Upper lobe of right lung (tissue), 1 donor: ENCODE measurements at places on chromosomes 6 and 20. TPM values are rescaled to one million over a fixed set of nuclear protein-coding genes. Genes with fewer than 3 reads are reported as not detected.

GRCh38 chr20:8504030-8504429 is 372.0 kb downstream of the PLCB1 start:
- no peak overlapping the region for H3K4me3 ChIP-seq
- H3K4me1 ChIP-seq = no peaks in the 10 kb centered on the region
- H3K27me3 ChIP-seq = no peaks in the 10 kb centered on the region
- no peaks in the 10 kb centered on the region for H3K36me3 ChIP-seq

The GABRR1 gene
- total RNA-seq = not detected

- H3K27me3 ChIP-seq = no peaks in the 10 kb centered on the region
- peaks cover 19% of the 10 kb centered on the region for H3K36me3 ChIP-seq
- no peak overlapping the region for H3K4me3 ChIP-seq
- H3K4me1 ChIP-seq = peaks cover 7% of the 10 kb centered on the region
- H3K27ac ChIP-seq = no peak overlapping the region
- DNase-seq = peak; percentile 58
Observed at GRCh38 chr6:41599015-41599851, 39.0 kb upstream of the MDFI start.

GRCh38 chr6:159075506-159076228 is 30.9 kb upstream of the TAGAP start:
- no peak for DNase-seq
- no peaks in the 10 kb centered on the region for H3K36me3 ChIP-seq
- H3K27me3 ChIP-seq = no peaks in the 10 kb centered on the region
- H3K27ac ChIP-seq = no peak overlapping the region
- H3K4me3 ChIP-seq = no peak overlapping the region
- H3K4me1 ChIP-seq = no peaks in the 10 kb centered on the region

DNA sequence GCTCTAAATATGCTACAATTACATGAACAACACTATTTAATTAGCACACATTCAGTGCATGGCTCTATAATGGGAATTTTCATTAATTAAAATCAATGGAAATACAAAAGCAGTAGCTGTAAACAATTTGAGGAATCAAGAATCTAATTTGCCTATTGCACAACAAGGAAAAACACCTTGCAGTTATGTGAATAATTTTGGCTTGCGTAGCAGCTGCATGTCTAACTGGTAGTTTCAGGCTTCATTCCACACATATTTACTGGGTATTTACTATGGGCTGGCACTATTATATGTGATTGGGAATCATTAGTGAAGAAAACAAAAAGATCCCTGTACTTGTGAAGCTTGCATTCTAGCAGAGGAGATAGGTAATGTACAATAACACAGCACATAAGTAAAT is 26.4 kb downstream of the KIF6 start:
- H3K4me1 ChIP-seq = no peaks in the 10 kb centered on the region
- no peak overlapping the region for H3K4me3 ChIP-seq
- H3K36me3 ChIP-seq = no peaks in the 10 kb centered on the region
- H3K27ac ChIP-seq = no peak overlapping the region

The CNR1 gene
- 21.6 TPM for total RNA-seq

DNA sequence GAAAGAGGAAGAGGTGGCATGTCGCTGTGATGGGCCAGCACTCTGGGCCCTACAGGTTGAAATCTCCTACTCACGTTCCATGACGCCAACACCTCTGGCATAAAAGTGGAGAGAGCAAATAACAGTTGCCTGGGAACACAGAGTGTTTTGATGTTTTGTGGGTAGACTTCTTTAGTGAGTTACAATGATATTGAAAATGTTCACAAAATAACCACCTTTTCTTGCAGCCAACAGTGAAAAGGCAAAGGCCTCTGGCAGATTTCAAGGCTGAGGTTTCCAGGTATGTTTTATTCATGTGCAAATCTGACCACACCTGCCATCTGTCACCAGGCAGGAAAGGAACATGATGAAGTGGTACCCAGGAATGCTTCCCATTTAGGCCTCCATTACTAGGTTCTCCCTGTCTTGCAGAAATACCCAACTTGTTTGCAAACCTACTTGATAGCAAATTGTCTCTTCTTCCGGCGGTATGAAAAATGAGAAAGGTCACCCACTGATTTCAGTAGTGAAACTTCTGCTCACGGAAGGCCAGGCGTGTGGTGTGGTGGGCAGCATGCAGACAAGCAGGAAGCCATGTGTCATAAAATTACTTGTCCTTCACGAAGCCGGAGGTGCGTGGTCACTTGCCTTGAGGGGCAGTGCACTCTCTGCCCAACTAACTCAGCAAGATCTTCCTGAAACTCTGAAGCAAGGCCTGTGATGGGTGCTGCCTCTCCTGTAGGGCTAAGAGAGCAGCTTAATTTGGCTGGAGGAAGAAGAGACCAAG is 299.1 kb upstream of the PRDM1 start:
- no peak for DNase-seq
- no peaks in the 10 kb centered on the region for H3K27me3 ChIP-seq
- H3K27ac ChIP-seq = no peak overlapping the region
- no peaks in the 10 kb centered on the region for H3K36me3 ChIP-seq
- no peaks in the 10 kb centered on the region for H3K4me1 ChIP-seq
- no peak overlapping the region for H3K4me3 ChIP-seq

- no peaks in the 10 kb centered on the region for H3K27me3 ChIP-seq
- no peaks in the 10 kb centered on the region for H3K36me3 ChIP-seq
- no peaks in the 10 kb centered on the region for H3K4me1 ChIP-seq
Observed at GRCh38 chr20:15058841-15059240, 721.4 kb upstream of the FLRT3 start.

The HLA-DOB gene
- total RNA-seq = 0.64 TPM

The OPRL1 gene
- 1.9 TPM for total RNA-seq

The MRAP2 gene
- total RNA-seq = 0.72 TPM

DNA sequence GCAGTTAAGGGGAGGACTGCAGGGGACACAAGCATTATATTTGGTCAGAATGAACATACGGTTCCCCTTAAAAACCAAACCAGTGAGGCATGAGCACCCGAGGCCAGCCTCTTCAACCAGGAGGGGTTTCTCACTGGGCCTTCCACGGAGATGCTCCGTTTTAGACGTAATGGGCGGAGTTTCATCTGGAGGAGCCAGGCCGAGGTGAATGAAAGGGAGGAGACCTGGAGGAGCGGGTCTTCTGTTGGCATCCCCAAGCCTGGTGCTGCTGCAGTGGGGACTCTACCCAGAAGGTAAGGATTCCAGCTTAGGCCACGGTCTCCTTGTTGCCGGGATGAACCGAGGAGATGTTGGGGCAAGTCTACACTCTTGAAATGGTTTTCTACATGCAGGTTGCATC is 47.4 kb downstream of the ADNP start:
- no peak overlapping the region for H3K27ac ChIP-seq
- no peaks in the 10 kb centered on the region for H3K27me3 ChIP-seq
- H3K4me1 ChIP-seq = no peaks in the 10 kb centered on the region
- no peak overlapping the region for H3K4me3 ChIP-seq

DNA sequence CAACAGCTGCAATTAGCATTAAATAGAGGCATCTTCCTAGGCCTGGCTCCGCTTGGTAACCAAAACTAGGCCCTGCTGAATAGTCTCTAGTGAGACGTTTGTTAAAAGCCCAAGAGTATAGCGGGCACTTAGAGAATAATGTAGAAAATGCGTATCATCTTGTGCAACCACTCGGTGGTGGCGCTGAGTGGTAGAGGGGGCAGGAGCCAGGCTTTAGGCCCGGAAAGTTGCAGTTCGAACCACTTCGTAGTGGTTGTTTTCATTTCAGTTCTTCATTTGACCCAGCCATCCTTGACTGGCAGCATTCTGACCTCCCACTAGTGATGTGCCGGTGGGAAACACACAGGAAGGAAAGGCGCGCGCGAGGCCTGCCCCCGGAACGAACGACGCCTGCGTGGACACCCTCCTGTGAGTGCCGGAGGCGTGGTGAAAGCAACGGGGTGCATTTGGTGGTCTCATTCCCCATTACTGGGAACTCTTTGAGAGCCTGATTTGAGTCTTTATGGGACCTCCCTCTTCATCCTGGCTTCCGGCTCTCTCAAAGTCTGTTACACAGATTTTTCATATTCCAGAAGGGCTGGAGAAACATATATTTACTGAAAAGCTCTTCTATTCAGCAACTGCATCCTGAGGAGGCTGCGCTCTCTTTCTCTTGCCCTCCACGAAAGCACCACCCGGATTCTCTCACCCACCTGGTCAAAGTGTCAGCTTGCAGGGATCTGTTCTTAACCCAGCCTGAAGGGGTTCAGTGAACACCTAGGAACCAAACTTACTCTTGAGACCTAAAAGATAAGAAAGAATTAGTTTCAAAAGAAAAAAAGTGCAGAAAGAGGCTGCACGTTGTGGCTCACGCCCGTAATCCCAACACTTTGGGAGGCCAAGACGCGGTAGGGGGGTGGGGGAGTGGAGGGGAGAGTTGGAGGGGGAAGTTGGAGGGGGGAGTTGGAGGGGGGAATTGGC is 18.2 kb downstream of the GPX5 start:
- no peaks in the 10 kb centered on the region for H3K36me3 ChIP-seq
- H3K27me3 ChIP-seq = peaks cover 21% of the 10 kb centered on the region
- H3K4me1 ChIP-seq = no peaks in the 10 kb centered on the region

The SYNGAP1 gene
- 23.0 TPM for total RNA-seq

DNA sequence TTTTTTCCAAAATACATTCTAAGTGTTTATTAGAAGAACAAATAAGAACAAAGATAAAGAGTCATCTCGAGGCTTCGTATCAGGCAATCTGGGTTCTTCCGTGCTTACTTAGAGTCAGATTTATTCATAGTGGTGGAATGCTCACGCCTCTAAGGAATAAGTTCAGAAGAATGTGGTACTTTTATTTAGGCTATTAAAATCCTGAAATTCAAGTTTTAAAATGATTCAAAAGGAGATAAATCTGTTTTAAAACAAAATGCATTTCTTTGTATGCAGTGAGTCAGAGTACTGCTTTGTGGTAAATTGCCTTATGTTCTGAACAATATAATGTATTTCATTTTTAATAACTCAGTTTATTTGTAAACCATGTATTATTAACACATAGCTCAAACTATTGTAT is 89.1 kb downstream of the FUT9 start:
- H3K4me1 ChIP-seq = no peaks in the 10 kb centered on the region
- no peaks in the 10 kb centered on the region for H3K27me3 ChIP-seq
- no peaks in the 10 kb centered on the region for H3K36me3 ChIP-seq
- H3K4me3 ChIP-seq = no peak overlapping the region
- DNase-seq = no peak
- no peak overlapping the region for H3K27ac ChIP-seq

DNA sequence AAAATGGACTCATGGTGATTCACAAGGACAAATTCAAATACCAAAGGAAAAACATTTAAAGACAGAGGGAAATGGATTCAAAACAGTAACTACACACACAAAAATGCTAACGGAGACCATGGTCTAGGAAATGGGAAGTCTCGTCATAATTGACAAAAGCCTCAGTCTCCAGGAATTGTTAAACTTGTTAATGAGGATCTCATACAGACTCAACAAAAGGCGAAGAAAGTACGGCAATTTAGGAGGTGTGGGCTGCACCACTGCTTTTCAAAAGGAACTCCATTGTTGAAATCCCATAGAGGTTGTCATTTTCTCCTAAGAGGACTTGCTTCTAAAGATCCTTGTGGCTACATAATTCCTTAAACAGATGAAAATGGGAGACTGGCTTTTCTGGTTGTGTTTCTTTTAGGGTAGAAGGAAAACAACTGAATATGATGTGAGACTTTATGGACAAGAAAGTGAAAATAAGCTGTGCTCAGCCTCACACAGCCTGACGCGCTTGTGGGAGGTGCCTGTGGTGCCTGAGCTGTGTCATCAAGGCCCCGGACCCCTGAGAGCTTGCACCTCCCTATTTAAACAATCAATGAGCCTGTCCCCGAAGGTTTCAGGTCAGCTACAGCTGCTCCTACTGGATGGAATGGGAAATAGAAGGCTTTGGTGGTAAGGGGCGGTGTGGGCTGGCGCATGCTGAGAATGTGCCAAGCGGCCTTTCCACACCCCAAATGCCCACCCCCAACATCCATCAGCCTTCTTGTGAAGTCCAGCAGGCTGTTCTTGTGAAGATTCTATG is 2.5 kb upstream of the CLDN20 start:
- DNase-seq = no peak
- H3K27me3 ChIP-seq = no peaks in the 10 kb centered on the region
- H3K27ac ChIP-seq = no peak overlapping the region
- H3K4me1 ChIP-seq = no peaks in the 10 kb centered on the region

The DHX35 gene
- total RNA-seq = 11.1 TPM

The SH3BGRL2 gene
- total RNA-seq = 33.9 TPM

The TCP1 gene
- 105 TPM for total RNA-seq
